ENCODE measurements at places on chromosomes 1 and 21. TPM values are rescaled to one million over a fixed set of nuclear protein-coding genes. Genes with fewer than 3 reads are reported as not detected.

The ETV3L gene
- not detected for polyA plus RNA-seq

The ADCY10 gene
- 0.35 TPM for polyA plus RNA-seq

The KLHDC9 gene
- 18.7 TPM for polyA plus RNA-seq

The FCRL5 gene
- polyA plus RNA-seq = 0.10 TPM

The ZNF648 gene
- 0.23 TPM for polyA plus RNA-seq

The OR2T6 gene
- polyA plus RNA-seq = 0.03 TPM

The HOOK1 gene
- polyA plus RNA-seq = 76.2 TPM

The HMCN1 gene
- polyA plus RNA-seq = 58.5 TPM

The KCNJ9 gene
- polyA plus RNA-seq = 0.08 TPM

The PALMD gene
- polyA plus RNA-seq = 2.6 TPM

The OR6K3 gene
- polyA plus RNA-seq = 0.12 TPM

The CORT gene
- polyA plus RNA-seq = 0.76 TPM

The ATP6V1G3 gene
- 6.7 TPM for polyA plus RNA-seq

The ADAM30 gene
- polyA plus RNA-seq = not detected

The CFHR3 gene
- polyA plus RNA-seq = 0.28 TPM

The CYYR1 gene
- polyA plus RNA-seq = 67.4 TPM

The KRTAP19-3 gene
- not detected for polyA plus RNA-seq

The APCS gene
- not detected for polyA plus RNA-seq

The CTSS gene
- polyA plus RNA-seq = 12.0 TPM

The TIAM1 gene
- polyA plus RNA-seq = 12.9 TPM

The ANGPTL3 gene
- polyA plus RNA-seq = 14.3 TPM

The SMPDL3B gene
- polyA plus RNA-seq = 12.7 TPM

The TUFT1 gene
- polyA plus RNA-seq = 10.1 TPM

The ACTL8 gene
- polyA plus RNA-seq = not detected

The SPTA1 gene
- 1.2 TPM for polyA plus RNA-seq

The NME7 gene
- polyA plus RNA-seq = 125 TPM

The PTGER3 gene
- polyA plus RNA-seq = 46.4 TPM

The OR14A2 gene
- polyA plus RNA-seq = not detected

The CD5L gene
- not detected for polyA plus RNA-seq

The PRAMEF20 gene
- not detected for polyA plus RNA-seq

The BARHL2 gene
- not detected for polyA plus RNA-seq

The F13B gene
- polyA plus RNA-seq = not detected

Data from right renal cortex interstitium (tissue), 3 donors.